ENCODE measurements at places on chromosomes 7 and 10. TPM values are rescaled to one million over a fixed set of nuclear protein-coding genes. Genes with fewer than 3 reads are reported as not detected.

Gene NKX1-2
- not detected for total RNA-seq

Gene LRRC17
- total RNA-seq = not detected

Gene RPEL1
- total RNA-seq = not detected

Gene EN2
- total RNA-seq = not detected

Gene RSBN1L
- total RNA-seq = 15.7 TPM

DNA sequence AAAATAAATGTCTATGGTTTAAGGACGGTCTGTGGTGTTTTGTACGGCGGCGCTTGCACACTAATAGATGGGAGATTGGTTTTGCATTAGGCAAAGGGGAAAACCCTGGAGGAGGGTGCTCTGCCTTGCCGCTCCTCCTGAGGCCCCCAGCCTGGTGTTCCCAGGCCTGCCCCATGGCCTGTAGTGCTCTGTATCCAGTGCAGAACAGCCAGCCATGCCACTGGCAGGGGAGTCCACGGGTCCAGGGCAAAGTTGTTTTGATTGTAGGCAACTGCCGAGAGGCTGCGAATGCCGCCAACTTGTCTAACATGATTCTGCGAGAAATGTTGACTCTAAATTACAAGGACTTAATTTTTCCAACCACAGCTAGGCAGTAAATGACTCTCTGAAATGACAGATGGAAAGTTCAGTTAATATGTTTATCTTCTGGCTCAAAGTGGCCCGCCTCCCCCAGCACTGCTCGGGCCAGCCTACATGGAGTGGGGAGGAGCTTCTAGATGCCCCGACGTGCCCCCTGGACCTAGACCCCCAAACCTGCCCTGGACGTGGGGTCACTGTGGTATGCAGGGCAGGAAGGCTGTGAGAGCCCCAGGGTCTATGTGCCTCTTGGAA lies 104.6 kb upstream of the GDF10 start:
- DNase-seq = peak; percentile 34
- no peak overlapping the region for H3K4me3 ChIP-seq
- H3K36me3 ChIP-seq = no peaks in the 10 kb centered on the region
- no peaks in the 10 kb centered on the region for H3K27me3 ChIP-seq
- peak overlapping the region; percentile 63 for H3K27ac ChIP-seq
- H3K4me1 ChIP-seq = peaks cover 12% of the 10 kb centered on the region

- DNase-seq = no peak
- no peak overlapping the region for H3K27ac ChIP-seq
- H3K27me3 ChIP-seq = peaks cover 19% of the 10 kb centered on the region
- H3K36me3 ChIP-seq = peaks cover 8% of the 10 kb centered on the region
- peaks cover 16% of the 10 kb centered on the region for H3K4me1 ChIP-seq
Observed at GRCh38 chr7:149733924-149734790, 39.2 kb downstream of the ZNF467 start.

GRCh38 chr10:115975506-115975905 lies 297.5 kb downstream of the GFRA1 start:
- H3K27me3 ChIP-seq = peaks cover 5% of the 10 kb centered on the region
- H3K4me3 ChIP-seq = no peak overlapping the region
- no peaks in the 10 kb centered on the region for H3K36me3 ChIP-seq
- no peak for DNase-seq

DNA sequence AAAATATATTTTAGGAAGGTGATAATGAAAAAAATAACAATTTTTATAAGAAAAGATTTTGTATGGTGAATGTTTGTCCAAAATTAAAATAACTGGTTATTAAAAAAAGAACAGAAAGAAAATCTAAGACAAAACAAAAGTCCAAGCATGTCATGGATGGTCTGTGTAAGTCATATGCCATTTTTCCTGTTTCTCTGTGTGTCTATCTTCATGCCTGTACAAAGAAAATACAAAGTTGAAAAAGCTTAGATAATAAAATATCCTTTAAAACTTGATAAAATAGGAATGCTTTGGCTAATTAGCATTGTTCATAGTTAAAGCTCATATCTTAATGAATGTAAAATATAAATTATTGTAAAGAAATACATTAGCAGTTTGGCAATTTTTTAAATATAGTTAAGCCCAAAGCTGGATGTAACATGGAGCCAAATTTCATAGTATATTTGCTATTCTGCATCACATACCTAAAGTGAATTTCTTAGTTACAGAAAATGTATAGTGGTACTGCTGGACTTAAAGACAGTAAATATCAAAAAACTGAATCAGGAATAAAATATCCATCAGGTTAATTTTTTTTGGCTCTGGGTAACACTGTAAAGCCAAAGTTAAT lies 661.1 kb downstream of the PCDH15 start:
- H3K36me3 ChIP-seq = no peaks in the 10 kb centered on the region
- H3K4me3 ChIP-seq = no peak overlapping the region
- H3K27me3 ChIP-seq = no peaks in the 10 kb centered on the region
- no peaks in the 10 kb centered on the region for H3K4me1 ChIP-seq
- H3K27ac ChIP-seq = no peak overlapping the region

GRCh38 chr7:32515890-32516550 lies 20.7 kb downstream of the AVL9 start:
- no peaks in the 10 kb centered on the region for H3K27me3 ChIP-seq
- peak overlapping the region; percentile 52 for H3K27ac ChIP-seq
- H3K4me3 ChIP-seq = no peak overlapping the region
- H3K36me3 ChIP-seq = peaks cover 33% of the 10 kb centered on the region

DNA sequence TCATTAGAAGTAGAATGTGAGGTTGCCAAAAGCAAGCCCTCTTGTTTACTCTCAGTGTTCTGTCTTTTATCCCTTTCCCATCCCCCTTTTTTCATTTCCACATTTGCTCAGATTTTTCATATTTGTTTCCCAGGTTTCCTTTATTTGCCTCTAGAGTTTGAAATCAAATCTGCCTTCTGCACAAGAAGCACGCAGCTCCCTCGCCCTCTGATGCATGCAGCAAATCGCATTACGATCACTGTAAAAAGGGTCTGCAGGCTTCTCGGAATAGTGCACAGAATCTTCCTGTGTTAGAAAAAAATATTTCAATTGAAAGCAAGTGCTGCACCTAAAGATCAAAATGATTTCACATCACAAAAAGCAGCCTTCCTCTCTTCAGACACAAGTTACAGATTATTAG lies 129.0 kb downstream of the GPAM start:
- H3K27ac ChIP-seq = no peak overlapping the region
- H3K4me1 ChIP-seq = no peaks in the 10 kb centered on the region
- no peaks in the 10 kb centered on the region for H3K36me3 ChIP-seq
- peaks cover 10% of the 10 kb centered on the region for H3K27me3 ChIP-seq
- H3K4me3 ChIP-seq = no peak overlapping the region
- no peak for DNase-seq

DNA sequence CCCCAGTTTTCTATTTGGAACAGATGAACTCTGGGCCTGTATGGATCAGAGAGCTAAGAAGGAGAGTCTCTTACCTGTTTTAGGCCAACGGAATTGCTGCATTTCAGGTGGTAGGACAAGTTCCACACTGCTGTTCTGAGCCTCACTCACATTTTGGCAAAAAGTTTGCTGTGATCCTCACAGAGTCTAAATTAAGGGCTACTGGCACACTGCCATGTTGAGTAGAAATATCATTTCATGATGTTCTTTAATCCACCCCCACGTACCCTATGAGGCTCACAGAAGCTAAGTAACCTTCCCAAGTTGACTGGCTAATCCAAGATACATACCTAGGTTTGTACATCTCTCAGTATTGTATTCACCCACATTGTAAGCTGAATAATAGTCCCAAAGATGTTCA lies 447.2 kb downstream of the INHBA start:
- H3K27me3 ChIP-seq = no peaks in the 10 kb centered on the region
- no peaks in the 10 kb centered on the region for H3K4me1 ChIP-seq
- H3K36me3 ChIP-seq = no peaks in the 10 kb centered on the region
- H3K27ac ChIP-seq = no peak overlapping the region

DNA sequence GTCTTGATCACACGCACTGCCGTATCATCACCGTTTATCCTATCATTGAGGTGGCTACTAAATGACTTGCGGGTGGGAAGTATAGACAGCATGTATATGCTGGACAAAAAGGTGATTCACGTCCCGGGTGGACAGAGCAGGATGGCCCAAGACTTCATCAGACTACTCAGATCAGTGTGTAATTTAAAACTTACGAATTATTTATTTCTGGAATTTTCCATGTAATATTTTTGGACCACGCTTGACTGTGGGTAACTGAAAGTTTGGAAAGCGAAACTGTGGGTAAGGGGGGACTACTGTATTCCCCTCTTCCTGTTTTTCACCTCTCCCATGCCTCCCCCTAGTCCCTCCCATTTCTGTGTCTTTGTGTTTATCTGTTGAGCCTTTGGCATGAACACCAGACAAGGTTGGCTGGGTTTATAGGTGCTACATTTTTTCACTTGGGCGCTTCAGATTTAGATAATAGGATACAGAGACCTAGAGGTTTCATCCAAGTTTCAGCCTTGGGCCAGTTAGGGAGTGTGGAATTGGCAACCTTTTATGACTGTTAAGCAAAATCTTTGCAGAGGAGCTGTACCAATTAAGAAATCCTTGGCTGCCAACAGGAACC lies 55.8 kb downstream of the RBM20 start:
- no peak overlapping the region for H3K27ac ChIP-seq
- DNase-seq = no peak
- H3K36me3 ChIP-seq = no peaks in the 10 kb centered on the region
- H3K4me3 ChIP-seq = no peak overlapping the region
- peaks cover 3% of the 10 kb centered on the region for H3K4me1 ChIP-seq

GRCh38 chr10:77702166-77702565 lies 64.6 kb upstream of the KCNMA1 start:
- no peak overlapping the region for H3K27ac ChIP-seq
- H3K4me3 ChIP-seq = no peak overlapping the region
- DNase-seq = no peak
- H3K27me3 ChIP-seq = peaks cover 10% of the 10 kb centered on the region
- H3K36me3 ChIP-seq = no peaks in the 10 kb centered on the region

DNA sequence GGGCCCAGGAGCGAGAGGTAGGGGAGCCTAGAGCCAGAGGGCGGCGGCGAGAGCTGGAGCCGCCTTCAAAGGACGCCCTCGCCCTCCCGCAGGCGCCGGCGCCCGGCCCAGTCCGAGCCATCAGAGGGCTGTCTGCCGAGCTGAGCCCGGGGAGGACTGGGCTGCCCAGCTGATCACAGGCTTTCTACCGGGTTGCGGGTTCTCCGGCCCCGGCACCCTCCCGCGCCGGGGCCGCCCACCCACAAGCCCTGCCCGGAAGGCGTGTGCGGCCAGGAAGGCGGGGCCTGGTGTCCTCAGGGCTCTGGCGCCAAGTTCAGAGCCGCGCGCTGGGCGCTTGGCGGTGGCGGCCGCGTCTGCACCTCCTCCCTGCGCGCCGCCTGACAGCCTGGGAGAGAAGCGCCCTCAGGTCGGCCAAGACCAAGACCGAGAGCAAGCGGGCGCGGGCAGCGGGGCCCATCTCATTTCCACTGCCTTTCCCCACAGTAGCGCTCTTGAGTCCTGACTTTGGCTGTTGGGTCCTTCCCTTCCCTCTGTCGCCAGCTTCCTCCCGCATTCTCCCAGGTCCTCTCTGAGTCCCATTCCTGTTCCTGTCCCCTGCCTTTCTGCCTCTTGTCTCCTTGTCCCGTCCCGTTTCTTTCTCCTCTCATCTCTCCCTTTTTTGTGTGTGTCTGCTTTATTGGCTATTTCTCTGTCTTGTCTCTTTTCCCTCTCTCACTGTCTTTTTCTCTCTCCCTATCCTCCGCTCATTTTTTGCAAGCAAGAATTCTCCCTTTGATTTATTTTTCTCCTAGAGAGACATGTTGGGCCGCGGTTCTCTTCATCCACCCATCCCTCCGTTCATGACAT lies 60.6 kb upstream of the MSMB start:
- H3K36me3 ChIP-seq = no peaks in the 10 kb centered on the region
- H3K4me1 ChIP-seq = peaks cover 12% of the 10 kb centered on the region
- H3K27ac ChIP-seq = no peak overlapping the region

DNA sequence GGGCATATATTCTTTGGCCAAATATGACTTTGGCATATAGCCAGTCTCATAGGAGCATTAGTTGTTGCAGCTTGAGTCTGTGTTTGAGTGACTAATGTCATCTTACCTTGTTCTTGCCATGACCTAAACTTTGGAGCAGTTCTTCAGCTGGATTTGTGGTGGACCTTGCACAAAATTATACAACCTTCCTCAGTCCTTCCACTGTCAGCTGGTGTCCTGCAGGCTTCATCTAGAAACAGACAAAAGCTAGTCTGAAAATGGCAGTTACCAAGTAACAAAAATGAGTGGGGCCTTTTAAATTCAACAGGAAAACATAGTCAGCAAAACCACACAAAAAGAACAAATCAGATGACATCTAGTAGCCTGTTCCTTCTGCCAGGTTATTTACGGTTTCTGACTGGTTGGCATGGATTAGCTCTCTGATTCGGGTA lies 59.5 kb upstream of the HECTD2 start:
- no peaks in the 10 kb centered on the region for H3K36me3 ChIP-seq
- no peak overlapping the region for H3K4me3 ChIP-seq
- H3K27me3 ChIP-seq = peaks cover 5% of the 10 kb centered on the region
- no peak overlapping the region for H3K27ac ChIP-seq
- no peak for DNase-seq

GRCh38 chr10:91672021-91672608 lies 39.2 kb upstream of the PPP1R3C start:
- H3K36me3 ChIP-seq = no peaks in the 10 kb centered on the region
- no peak overlapping the region for H3K4me3 ChIP-seq
- H3K27me3 ChIP-seq = peaks cover 6% of the 10 kb centered on the region
- H3K27ac ChIP-seq = no peak overlapping the region
- no peak for DNase-seq

GRCh38 chr7:22783421-22783820 lies 39.2 kb downstream of the TOMM7 start:
- no peak overlapping the region for H3K27ac ChIP-seq
- H3K27me3 ChIP-seq = no peaks in the 10 kb centered on the region
- no peak overlapping the region for H3K4me3 ChIP-seq
- no peaks in the 10 kb centered on the region for H3K36me3 ChIP-seq

GRCh38 chr7:55083206-55083605 lies 64.4 kb downstream of the EGFR start:
- no peaks in the 10 kb centered on the region for H3K36me3 ChIP-seq
- H3K4me1 ChIP-seq = peaks cover 14% of the 10 kb centered on the region
- H3K27ac ChIP-seq = no peak overlapping the region
- H3K27me3 ChIP-seq = peaks cover 11% of the 10 kb centered on the region

DNA sequence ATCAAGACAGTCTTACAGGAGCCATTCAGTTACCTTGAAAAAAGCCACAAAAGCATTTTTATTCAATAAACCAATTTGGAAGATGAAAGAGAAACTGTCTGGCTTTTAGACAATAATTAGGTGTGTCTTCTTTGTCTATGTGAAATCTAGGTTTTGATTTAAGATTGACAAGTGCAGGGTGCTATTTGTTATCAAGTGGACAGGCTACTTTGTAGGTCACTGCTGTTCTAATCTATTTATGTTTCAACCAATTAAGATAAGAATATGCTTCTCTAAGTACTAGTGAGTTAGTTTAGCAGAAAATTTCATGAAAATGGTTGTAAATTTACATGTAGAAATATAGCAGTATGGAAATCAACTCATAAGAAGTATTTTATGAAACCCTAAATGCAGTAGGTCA lies 177.5 kb downstream of the CACNA2D1 start:
- H3K4me1 ChIP-seq = no peaks in the 10 kb centered on the region
- H3K27me3 ChIP-seq = no peaks in the 10 kb centered on the region
- no peak overlapping the region for H3K27ac ChIP-seq
- DNase-seq = no peak
- H3K4me3 ChIP-seq = no peak overlapping the region
- no peaks in the 10 kb centered on the region for H3K36me3 ChIP-seq

All from activated naive CD4-positive, alpha-beta T cell treated with anti-CD3 and anti-CD28 coated beads for 36 hours (primary cell).